ENCODE measurements at places on chromosomes 5 and 9.

DNA sequence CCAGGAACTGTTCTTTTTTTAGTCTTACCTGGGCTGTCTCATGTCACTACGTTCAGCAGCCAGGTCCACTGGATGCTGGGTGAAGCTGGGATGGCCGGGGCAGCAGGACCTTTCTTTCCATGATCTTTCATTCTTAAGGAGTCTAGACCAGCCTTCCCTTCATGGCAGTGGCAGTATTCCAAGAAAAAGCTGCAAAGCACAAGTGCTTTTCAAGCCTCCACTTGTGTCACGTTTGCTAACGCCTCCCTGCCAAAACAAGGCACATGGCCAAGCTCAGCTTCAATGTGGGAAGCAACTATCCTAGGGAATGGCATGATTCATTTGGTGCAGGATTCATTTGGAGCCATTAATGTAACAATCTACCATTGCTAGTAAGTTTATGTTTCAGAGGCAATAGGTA, 94.8 kb downstream of the RCL1 start:
- DNase-seq = no peak

GRCh38 chr9:77957652-77958051, 74.0 kb downstream of the GNAQ start:
- DNase-seq = no peak

DNA sequence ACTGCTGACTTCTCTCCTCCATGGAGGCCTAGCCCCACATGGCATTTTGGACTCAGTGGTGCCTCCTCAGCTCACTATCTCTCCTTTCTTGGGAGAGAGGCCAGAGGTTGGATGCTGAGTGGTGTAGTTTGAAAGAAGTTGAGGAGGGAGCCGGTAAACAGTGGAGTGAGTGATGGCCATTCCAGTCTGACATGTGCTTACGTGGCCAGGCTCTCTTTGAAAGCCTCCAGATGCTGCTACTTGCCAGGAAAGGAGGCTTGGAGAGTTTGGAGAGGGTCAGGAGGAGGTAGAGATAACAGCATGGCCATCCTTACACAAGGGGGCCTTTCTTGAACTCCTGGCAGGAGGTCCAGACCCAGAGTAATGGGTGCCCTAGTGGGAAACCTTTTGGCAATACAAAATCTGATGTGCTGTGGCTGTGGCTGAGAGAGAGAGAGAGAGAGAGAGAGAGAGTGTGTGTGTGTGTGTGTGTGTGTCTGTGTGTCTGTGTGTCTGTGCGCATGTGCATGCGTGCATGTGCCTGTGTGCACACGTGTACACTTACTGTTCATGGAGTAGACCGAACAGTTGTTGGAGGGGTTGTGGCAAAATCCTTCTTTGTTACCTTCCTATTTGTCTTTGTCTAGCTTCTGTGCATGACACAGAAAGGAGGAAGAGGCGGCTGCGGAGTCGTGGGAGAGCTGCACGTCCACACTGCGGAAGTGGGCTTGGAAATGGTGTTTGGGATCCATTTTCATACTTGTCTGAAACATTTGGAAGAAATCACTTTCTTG, 37.8 kb downstream of the RALGPS1 start:
- no peak for DNase-seq

GRCh38 chr9:32978051-32978450, 23.4 kb downstream of the APTX start:
- DNase-seq = no peak

- DNase-seq = no peak
These were observed 119.1 kb upstream of the TBC1D2 start for GRCh38 chr9:98374385-98375051.

DNA sequence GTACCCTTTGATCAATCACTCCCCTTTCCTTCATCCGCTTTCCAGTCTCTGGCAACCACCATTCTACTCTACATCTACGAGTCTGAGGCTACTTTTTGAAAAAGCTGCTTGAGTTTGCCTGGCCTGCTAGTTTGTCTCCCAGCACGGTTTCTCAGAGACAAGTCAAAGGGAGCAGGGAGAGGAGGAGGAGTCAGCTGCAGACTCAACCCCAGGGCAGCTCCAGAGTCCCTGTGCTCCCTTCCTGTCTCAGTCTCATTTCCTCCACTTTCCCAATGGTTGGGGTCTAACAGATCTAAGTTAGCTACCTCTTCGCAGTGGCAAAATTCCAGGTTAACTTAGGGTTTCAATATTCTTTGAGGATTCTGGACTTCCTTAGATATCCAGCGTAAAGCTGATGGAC, 80.0 kb upstream of the PCA3 start:
- no peak for DNase-seq

- DNase-seq = no peak
These were observed 167.1 kb upstream of the PHYKPL start for GRCh38 chr5:178399701-178400095.

DNA sequence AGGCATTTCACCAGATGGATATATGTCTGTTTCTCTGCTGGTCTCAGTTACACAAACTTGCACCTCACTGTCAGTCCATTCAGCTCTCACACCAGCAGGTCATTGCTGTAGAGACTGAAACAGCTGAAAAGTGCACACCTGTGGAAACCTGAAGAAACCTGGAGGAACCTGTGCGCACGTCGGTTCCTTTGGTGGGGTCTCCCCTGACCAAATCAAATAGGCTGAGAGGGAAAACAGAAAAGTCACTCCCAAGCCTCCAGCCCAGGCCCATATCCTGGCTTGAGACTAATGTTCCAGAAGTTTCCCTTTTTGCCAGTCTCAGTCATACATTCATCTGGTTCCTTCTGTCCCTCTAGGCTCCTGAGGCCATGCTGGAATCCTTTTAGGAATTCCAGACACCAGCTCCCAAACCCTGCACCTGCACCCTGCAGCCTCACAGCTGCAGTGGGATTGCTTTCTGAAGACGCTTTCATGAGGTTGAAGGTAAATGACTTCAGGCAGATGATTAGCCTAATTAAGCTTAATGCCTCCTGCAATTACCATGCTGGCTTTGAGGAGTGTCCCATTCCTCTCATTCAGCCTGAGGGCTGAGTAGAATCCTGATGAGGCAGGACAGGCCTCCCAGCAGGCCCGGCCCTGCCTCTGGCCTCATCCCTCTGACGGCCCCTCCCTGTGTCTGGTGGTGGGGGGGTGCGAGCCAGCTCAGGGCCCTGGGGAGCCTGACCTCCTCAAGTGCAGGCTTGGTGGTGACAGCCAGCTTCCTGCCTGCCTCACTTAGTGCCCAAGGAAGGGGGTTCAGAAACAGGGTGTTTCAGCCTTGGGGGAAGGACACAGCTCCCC, 24.3 kb upstream of the CXCL14 start:
- no peak for DNase-seq

DNA sequence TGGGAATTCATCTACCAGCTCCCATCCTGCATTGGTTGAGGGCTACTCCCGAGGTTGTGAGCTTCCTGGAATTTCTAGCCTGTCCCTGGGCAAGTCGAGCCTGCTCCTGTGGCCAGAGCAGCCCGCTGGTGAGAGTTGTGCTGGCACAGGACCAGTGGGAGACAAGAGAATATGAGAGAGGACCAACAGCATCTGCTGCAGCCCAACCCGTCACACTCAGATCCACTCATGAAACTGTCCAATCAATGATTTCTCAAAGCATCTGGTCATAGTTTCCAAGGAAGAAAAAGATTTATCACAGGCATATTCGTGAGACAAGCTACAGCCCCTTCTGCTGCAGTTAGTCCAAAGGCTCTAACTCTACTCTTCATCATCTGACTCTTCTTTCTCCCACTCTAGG, 64.4 kb upstream of the RAI14 start:
- no peak for DNase-seq

DNA sequence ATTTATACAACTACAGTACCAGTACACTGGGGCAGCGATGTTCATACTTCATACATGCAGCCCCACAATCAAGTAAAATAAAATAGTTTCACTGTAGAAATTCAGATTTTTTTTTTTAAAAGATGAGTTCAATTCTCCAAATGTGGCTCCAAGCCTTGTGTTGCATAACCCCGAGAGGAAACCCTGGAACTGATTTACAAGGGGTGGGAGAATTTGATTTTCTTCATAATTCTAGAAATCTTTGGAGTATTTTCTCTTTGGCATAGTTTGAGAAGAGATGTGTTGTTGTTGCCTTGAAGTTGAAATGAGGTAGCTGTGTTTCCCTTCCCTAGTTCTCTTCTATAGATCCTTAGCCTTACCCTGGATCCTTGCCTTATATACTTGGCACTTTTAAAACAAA, 3.1 kb downstream of the RHOBTB3 start:
- no peak for DNase-seq

GRCh38 chr5:151233616-151234085, 9.8 kb upstream of the CCDC69 start:
- no peak for DNase-seq

- DNase-seq = no peak
These were observed 93.7 kb upstream of the SIMC1 start for GRCh38 chr5:176144508-176144907.

- DNase-seq = no peak
These were observed 39.3 kb downstream of the UBE2D2 start for GRCh38 chr5:139600336-139600949.

DNA sequence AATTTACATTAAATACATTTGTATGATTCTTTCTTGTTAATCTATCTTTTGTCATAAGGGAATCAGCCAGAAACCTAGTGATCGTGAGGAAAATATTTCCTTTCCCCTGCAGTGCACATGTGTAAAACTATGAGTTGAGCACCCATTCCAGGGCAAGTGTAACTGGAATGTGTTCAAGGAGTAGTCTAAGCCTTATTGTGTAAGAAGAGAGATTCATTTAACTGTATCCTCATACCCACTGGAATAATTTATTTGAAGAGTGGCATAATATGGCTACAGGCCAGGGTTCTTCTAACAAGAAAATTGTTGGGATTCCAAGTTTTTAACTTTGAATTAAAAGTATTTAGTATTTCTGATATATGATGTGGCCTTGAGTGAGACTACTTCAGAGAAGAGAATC, 1692.7 kb downstream of the EFNA5 start:
- no peak for DNase-seq

- DNase-seq = no peak
These were observed 81.7 kb downstream of the MYO10 start for GRCh38 chr5:16854351-16854750.

GRCh38 chr9:127857278-127857677, 2.8 kb upstream of the ENG start:
- no peak for DNase-seq

- no peak for DNase-seq
These were observed 8.0 kb downstream of the PDCD1LG2 start for GRCh38 chr9:5518171-5518936.

GRCh38 chr9:21837501-21837900, 35.1 kb downstream of the MTAP start:
- no peak for DNase-seq

DNA sequence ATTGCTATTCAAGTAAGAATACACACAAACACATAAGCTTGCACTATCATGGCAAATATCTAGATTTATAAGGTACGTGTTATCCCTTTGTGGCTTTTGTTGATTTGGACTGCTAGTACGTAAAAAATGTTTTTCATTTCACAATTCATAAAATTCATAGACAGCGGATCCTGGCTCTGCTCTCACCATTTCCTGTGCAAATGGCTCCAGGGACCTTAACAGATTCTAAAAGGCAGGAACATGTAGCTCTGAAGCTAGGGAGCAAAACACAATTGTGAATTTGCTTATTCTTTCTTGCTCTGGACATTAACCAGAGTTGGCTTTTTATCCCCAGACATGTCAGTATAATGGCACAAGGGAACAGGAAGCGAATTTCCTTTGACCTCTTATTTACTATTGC, 1019.9 kb upstream of the WWC1 start:
- no peak for DNase-seq

DNA sequence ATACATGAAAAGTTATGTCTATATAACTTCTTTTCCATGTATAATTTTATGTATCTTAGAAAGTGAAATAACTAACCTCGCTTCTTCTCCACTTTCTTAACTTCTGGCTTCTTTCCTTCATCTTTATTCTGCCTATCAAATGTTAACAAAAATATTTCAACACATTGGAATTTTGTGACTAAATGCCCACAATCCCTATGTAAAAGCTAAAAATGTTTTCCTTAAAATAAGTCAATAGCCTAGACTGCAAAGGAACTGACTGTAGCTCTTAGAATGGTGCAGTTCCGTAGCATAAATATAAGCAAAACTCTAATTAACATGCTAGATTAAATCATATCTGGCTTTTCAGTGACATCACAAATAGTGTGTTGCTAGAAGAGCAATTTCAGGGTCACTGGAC, 40.9 kb downstream of the PSIP1 start:
- no peak for DNase-seq

DNA sequence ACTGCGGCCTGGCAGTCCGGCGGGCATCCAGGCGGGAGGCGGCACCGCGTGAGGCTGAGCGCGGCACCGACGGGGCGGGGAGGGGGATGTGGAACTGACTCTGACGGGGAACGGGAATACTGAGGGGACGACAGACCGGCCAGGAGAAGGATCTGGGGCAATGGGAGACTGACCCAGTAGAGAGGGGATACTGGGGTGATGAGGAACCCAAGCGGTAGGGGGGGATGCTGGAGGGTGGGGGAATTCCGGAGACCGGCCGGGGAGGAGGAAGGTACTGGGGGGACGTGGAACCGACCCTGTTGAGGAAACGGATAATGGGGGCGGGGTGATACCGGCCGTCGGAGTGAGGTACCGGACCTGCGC, 423 bp downstream of the IPPK start:
- DNase-seq = no peak

GRCh38 chr5:40270274-40270845, 409.4 kb upstream of the PTGER4 start:
- no peak for DNase-seq

DNA sequence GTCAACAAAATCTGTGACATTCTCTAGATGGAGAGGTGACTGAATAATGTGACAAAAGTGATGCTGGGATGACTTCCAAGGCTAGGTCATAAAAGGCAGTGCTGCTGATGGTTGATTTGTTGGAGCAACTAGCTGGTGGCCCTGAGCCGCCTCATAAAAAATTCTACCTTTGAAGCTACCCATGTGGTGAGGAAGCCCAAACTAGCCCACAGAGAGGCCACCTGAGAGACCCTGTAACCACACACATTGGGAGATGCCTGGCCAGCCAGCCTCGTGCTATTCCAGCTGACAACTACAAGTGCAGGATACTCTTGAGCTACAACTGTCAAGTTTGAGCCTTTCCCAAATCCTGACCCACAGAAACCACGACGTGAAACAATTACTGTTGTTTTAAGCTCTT, 22.7 kb downstream of the CLTA start:
- no peak for DNase-seq

DNA sequence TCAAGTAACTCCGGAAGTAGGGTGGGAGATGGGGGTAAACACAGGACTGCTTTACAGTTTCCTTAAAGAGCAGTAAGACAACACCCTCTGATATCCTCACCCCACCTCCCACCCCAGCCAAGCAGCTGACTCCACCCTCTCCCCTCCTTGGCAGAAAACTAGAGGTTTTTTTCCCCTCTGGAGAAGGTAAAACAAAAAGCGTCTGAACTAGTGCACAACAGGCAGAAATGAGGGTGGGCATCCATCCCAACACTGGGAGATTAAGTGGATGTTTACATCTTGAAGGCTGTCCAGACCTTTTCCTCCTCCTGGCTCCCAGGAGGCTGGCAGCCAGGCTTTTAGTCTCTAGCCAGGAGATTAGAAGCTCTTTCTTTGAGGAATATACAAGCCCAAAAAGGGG, 13.9 kb upstream of the CTNNAL1 start:
- no peak for DNase-seq
